ENCODE measurements at places on chromosomes 5 and 9.

DNA sequence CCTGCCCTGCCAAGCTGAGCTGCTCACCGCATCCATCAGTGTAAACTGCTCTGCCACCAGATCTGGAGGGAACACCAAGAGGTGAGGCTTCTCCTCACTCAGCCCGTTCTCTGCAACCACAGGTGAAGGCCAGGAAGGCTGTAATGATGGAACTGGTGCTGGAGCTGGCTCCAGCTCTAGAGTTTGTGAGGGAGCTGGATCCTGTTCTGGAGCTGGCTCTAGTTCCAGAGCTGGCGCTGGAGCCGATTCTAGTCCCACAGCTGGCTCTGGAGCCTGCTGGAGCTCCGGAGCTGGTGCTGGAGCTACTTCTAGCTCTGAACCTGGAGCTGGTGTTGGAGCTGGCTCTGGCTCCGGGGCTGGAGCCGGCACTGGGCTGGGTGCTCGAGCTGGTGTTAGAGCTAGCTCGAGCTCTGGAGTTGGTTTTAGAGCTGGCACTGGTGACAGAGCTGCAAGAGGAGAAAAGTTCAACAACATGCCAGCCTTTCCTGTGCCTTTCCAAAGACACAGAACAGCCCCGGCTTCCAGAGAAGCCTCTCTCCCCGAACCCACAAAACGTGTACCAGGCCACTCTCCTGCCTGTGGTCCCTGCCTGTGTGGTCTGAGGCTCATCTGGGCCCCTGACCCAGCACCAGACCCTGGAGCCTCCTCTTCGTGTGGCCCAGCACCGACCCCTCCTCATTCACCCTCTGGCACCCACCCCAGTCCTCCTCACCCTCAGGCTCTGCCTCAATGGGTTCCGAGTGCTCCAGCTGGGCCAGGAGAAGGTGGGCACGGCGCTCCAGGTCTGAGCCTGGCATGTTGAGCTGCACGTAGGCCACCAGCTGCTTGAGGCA, 12.9 kb downstream of the RALGDS start:
- DNase-seq = no peak

- no peak for DNase-seq
Observed at GRCh38 chr5:67886761-67887160, 328.8 kb upstream of the PIK3R1 start.

GRCh38 chr5:115487756-115488155, 56.8 kb downstream of the FEM1C start:
- no peak for DNase-seq

GRCh38 chr9:137446851-137447471, 5.8 kb upstream of the ENTPD8 start:
- DNase-seq = no peak

DNA sequence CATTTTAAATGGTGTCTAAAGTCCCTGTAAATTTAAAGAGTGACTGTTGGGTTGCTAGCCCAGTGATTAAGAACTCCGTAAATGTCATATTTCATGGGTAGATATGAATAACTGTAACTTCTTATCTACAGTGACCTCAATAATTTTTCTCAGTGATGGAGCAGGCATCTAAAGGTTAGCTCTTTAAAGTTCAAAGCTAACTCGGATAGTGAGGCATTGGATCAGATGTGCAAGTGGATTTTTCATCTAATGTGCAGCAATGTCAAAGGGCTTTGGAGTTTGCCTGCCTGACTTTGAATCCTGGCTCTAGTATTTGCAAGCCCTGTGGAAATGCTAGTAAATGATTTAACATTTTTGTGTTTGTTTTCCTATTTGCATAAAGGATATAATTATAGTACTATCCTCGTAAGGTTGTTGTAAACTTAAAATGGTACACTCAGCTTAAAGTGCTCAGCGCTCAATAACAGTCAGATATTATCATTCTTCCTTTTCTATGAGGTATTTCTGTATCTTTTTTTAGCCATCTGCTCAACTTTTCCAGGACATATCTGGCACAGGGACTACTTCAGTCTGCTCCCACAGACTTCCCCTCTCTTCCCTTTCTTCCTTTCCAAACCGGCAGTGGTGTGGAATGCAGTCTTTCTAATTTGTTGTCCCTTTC, 163.7 kb upstream of the ELL2 start:
- DNase-seq = no peak

GRCh38 chr9:94937214-94937903, 210.9 kb downstream of the AOPEP start:
- no peak for DNase-seq

GRCh38 chr9:77533671-77534070, 114.5 kb downstream of the GNA14 start:
- DNase-seq = no peak

DNA sequence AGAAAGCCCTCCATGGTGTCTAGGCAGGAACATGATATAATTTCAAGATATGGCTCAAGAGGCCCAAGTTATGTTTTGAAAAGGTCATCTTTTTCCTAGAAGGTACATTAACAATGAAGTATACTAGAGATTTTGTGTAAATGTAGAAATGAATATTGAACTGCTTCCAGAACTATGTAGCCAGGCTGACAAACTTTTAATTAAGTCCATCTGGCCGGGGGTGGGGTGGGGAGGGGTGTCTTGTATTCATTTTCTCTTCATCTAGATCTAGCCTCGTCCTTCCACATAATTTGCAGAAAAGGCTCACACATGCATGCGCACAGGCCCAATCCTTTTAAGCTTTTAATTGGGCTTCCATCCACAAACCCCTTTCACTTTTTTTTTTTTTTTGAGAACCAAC, 323.3 kb downstream of the ARL15 start:
- no peak for DNase-seq

GRCh38 chr5:135497971-135498636, 37.7 kb downstream of the NEUROG1 start:
- no peak for DNase-seq

DNA sequence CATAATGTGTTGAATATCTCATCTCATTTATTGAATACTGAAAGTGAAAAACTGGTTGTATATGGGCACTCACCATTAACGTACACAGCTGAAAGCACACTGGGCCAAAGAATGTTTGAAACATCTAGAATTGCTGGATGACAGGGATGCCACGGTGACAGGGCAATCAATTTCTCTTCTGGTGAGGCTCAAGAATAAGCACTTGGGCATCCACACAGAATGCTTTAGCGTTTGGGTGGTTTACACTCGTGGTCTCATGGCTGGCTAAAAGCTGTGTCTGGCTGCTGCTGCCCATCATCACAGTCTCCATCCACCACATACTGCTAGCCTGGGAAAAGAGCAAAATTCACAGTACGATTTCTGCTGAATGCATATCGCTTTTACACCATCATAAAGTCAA, 30.7 kb upstream of the IL31RA start:
- DNase-seq = no peak

DNA sequence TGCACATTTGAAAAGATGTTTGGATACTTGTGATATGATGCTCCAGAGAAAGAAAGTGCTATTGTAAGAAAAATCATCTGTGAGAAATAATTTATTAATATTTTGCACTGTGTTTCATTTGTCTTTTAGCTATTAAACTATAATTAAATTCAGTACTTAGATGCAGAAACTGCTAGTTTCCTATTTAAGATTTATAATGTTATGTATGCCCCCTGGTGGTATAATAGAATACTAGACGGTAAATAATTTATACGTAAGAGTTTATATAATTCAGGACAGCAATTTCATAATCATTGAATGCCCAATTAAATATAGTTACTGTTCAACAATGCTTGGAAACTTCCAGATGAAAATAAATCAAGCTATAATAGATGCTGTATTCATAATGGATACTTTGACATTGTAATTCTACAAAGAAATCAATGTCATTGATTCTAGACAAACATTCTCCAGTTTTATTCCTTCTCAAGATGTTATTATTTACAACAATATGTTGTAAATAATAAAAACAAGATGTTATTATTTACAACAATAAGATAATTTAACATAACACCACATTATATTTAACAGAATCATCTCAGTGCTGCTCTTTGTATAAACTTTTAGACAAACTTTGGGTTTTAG, 101.0 kb downstream of the TMEM232 start:
- DNase-seq = no peak

GRCh38 chr9:121720311-121721057, 69.0 kb downstream of the DAB2IP start:
- no peak for DNase-seq

DNA sequence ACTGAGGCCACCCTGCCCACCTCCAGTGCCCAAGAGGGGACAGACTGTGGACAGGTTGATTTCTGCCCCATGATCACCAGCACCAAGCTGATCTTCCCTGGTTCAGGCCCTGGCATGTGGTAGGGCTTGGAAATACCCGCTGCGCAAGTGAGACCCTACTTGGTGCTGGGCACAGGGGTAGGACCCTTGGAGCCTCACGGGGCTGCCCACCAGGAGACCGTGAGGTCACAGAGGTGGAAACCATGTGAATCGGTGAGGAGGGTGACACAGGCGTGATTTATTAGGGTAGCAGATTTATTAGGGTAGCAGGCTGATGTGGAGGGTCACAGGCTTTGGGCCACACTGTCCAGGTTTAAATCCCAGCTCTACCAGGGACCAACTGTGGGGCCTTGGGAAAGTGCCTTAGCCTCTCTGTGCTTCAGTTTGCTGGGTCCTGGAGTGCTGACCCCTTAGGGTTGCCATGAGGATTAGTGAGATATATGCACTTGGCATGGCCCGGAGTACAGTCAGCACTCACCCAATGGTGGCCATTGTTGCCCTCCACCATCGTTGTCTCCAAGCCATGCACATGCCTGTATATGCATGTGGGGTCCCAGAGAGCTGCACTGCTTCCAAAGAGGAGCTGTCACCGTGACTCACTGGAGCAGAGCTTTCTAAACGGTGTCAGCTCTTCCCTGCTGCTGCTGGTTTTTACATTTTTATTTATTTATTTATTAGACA, 20.9 kb upstream of the DUSP1 start:
- DNase-seq = no peak

GRCh38 chr5:66839636-66840185, 243.5 kb downstream of the MAST4 start:
- no peak for DNase-seq

All from stimulated activated naive CD8-positive, alpha-beta T cell treated with anti-CD3 and anti-CD28 coated beads, Interleukin-15, Interleukin-2, amounts not matched to agents 100 U/mL and 50 U/mL, for 24 hours (primary cell).